M059J (cell line): ENCODE measurements at places on chromosomes 1 and 21. TPM values are rescaled to one million over a fixed set of nuclear protein-coding genes. Genes with fewer than 3 reads are reported as not detected.

- DNase-seq = no peak
Observed at GRCh38 chr1:3391711-3392110, 62.8 kb upstream of the ARHGEF16 start.

GRCh38 chr1:93692451-93692861 lies 10.8 kb upstream of the BCAR3 start:
- peak; percentile 79 for DNase-seq

- DNase-seq = peak; percentile 86
Observed at GRCh38 chr1:241606544-241606943, 33.6 kb downstream of the CHML start.

DNA sequence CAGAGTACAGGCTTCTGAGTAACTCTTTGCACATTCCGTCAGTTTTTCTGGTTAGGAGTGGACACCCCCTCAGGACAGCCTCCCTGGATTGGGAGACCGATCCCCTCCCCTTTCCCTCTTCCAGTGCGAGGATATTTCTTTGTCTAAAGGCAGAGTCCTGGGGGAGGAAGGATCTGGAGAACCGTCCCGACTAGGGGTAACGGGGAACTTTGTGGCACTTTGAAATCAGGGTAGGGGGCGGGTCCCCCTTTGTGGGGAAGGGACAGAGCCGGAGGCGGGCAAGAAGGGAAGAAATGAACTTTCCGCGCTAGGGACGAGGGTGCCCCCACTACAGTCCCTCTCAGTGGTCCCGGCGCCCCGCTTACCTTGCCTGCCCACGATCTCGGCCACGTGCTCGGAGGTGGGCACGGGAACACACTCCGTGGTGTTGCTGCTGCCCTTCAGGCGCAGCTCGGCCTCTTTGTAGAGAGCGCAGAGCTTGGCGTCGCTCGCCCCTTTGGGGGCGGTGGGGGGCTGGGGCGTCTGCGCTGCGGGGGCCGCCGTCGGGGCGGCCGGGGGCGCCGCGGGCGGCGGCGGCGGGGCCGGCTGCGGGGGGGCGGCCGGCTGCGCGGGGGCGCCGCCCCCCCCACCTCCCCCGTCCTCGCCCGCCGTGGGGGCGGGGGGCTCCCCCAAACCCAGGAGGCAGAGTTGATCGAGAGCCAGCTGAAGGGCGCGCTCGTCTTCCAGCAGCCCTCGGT lies 917 bp downstream of the MEX3A start:
- no peak for DNase-seq

DNA sequence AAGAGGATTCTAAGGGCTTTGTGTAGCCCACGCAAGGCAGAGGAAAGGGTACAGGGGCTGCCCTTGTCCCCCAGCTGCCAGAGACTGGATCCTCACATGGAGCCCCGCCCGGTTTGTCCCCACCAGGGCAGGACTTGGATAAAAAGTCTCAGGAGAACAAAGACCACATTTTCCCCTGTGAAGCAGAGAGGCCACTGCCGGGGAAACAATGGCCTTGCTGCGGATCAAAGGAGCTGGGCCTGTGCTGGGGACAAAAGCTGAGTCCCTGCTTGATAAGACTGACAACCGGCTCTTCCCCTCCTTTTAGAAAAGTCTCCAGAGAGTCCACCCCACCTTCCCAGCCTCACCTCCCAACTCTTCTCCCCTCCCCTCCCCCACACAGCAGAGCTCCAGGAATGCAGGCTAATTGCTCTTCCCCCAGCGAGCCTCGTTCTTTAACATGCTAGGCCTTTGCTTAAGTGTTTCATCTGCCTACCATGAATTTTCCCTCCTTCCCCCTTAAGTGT lies 142.4 kb downstream of the PLPP3 start:
- no peak for DNase-seq

DNA sequence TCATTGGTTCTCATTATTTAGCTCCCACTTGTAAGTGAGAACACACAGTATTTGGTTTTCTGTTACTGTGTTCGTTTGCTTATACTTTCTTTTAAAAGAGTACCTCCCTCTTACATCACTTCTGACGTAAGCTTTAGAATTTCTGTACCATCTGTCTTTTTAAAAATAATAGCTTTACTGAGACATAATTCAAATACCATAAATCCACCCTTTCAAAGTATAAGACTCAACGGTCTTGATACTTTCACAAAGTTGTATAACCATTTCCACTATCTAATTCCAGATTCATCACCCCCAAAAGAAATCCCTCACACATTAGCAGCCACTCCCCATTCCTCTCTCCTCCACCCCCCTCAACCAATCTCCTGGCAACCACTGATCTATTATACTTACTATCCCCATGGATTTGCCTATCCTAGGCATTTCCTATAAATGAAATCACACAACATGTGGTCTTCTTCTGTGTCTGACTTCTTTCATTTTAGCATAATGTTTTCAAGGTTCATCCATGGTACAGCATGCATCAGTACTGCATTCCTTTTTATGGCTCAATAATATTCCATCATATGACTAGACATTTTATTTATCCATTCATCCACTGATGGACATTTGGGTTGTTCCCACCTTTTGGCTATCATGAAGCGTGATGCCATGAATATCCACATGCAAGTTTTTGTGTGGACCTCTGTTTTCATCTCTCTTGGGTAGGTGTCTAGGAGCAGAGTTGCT lies 104.7 kb downstream of the HLCS start:
- DNase-seq = no peak

DNA sequence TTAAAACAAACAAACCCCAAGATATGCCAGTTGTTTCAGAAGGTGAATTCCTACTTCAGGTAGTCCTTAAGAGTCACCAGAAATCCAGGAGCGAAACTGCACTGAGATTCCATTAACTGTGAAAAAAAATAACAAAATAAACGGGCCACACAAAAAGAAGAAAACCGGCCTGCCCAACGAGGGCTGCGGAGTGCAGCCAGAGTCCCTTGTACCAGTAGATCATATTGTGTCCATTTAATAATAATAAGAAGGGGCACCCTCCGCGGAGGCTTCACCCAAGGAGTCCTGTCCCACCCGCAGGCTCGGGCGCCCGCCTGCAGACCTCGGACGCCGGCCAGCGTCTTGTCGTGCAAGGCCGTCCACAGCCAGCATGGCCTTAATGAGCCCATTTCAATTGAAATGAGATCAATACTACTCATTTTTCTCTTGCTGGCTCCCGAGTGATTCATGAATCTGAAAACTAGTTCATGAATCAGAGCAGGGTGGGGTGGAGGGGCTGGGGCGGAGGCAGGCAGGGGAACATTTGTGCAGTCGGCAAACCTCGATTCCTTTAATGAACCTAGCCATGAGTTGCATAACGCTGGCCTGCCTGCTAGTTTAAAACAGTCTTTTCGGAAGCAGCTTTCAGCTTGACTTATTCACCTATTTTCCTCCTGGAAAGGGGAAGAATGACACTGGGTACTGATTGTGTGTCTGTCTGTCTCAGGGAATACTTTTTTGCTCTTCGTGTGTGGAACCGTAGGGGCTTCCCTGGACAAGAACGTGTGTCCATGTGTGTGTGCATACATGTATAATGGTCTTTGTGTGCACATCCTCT lies 113.1 kb upstream of the IRF2BP2 start:
- DNase-seq = peak; percentile 90

GRCh38 chr1:155835548-155835947 lies 21.5 kb downstream of the GON4L start:
- no peak for DNase-seq

DNA sequence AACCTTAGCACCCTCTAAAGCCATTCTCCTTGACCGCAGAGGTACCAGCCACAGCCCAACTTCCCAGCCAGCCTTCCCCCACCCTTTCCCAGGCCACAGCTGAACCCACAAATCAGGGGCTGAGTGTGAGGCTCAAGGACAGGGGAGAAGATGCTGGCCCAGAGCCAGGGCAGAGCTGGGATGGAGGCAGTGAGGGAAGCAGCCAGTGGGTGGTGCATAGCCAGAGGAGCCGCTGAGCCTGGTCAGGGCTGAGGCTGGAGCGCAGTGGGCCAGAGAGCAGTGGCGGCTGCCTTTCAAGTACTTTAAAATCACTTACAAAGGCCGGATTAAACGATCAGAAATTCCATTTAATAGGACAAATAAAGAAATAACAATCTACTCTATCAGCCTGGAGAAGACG lies 36.3 kb downstream of the DMAP1 start:
- DNase-seq = no peak

DNA sequence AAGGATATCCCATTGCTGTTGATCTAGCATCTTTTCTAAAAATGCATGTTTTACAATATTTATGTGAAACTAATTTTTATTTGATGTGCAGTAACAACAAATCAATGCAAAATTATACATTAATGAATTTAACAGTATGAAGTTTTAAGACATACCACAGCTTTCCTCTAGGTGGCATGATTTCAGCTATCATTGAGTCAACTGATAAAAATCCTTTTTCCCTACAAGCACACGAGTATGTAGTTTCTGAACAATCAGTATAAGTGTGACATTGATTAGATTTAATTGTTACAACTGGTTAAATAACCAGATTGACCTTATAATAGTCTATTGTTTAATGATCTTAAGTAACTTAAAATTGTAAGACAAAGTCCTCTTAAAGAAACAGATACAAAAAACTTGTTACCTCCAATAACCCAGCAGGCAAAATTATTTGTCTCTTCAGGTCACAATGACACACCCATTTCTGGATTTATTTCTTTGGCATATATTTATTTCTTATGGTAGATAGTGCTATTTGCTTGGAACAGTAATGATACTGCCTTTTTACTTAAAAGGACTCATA lies 5.8 kb upstream of the TGFB2 start:
- DNase-seq = peak; percentile 50

- DNase-seq = peak; percentile 90
Observed at GRCh38 chr1:235074523-235075047, 54.1 kb downstream of the TOMM20 start.

DNA sequence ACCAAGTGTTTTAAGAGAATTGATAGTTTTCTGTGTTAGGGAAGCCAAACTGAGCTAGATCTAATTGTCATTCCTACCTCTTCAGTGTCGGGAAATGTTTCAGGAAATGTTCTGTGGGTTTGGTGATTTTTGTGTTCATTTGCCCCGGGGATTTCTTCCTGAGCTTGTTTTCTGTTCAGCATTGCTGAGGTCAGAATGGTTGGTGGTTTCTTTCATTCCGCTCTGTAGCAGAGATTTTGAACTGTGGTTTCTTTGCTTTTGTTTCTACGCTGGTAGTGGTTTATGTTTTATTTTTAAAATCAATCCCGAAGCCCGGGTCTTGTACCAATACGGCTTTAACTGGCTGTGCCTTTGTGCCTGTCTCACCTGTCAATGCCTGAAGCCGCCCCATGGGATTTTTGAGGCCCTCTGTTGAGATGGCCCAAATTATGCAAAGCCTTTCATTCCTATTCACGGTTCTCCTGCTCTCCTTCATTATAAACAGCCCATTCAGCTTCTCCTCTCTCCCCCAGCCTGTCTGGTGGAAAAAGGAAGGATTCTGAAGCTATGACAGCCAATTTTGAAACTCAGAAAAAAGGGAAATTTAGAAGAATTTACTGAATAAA lies 417.2 kb upstream of the KAZN start:
- DNase-seq = peak; percentile 80

GRCh38 chr1:212162635-212163034 lies 122.6 kb upstream of the PPP2R5A start:
- DNase-seq = peak; percentile 84

- DNase-seq = no peak
Observed at GRCh38 chr1:220726634-220727033, 21.5 kb upstream of the MTARC2 start.

GRCh38 chr1:150256554-150257341 lies 826 bp upstream of the CA14 start:
- DNase-seq = no peak

- DNase-seq = no peak
Observed at GRCh38 chr1:100316622-100317021, 35.7 kb upstream of the CDC14A start.

DNA sequence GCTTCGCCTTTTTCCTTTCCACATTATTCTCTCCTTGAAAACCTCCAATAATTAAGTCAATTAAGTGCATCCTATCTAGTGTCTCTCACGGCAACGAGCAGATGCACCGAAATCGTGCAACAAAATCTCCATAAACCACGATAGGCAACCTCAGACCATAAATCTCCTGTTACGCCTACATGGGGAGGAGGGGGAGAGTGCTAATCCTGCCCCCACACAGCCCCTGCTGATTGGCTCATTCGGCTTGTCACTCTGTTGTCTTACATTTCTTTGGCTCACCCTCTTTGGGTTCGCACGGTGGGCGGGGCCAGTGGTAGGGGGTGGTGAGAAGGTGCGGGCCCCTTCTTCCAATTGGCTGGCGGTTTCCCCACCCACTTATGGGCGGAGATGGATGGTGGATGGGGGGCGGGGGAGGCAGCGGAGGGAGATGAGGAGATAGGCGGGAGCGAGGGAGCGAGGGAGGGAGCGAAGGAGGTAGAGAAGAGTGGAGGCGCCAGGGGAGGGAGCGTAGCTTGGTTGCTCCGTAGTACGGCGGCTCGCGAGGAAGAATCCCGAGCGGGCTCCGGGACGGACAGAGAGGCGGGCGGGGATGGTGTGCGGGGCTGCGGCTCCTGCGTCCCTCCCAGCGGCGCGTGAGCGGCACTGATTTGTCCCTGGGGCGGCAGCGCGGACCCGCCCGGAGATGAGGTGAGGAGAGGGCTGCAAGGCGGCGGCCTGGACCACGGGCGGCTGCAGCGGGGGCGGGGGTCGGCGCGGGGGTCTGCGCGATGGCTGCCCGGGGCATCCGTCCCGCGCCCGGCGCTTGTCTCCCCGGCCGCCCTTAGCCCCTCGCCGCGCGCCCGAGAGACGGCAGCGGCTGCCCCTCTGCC lies at the start of gene ITSN1:
ITSN1 (plus strand) TSS at position 475 of the 869 bp plus-strand sequence. CDS start 76,328 bp downstream, outside the sequence.
- peak; percentile 100 for DNase-seq

GRCh38 chr1:36540056-36540455 lies 57.3 kb upstream of the CSF3R start:
- DNase-seq = no peak

GRCh38 chr1:205521686-205522085 lies 17.2 kb downstream of the CDK18 start:
- DNase-seq = no peak

GRCh38 chr1:15066191-15066590 lies 87.4 kb upstream of the TMEM51 start:
- no peak for DNase-seq

- peak; percentile 12 for DNase-seq
Observed at GRCh38 chr1:64826991-64827390, 82.1 kb downstream of the RAVER2 start.

The C1orf115 gene
- 0.02 and 0.54 TPM in 2 replicates for total RNA-seq

The CSF1 gene
- 92.8 and 118 TPM in 2 replicates for total RNA-seq

The OR6K3 gene
- total RNA-seq = not detected in 2 replicates

The CACNA1S gene
- total RNA-seq = not detected in 2 replicates

The SAMD13 gene
- total RNA-seq = 0.20 and 2.3 TPM in 2 replicates

The C8B gene
- not detected in 2 replicates for total RNA-seq

The NBPF6 gene
- not detected in 2 replicates for total RNA-seq

The NUCKS1 gene
- total RNA-seq = 193 and 268 TPM in 2 replicates

The C1orf210 gene
- not detected in 2 replicates for total RNA-seq

The CLCA2 gene
- 0.15 and 0.30 TPM in 2 replicates for total RNA-seq

The PPIAL4G gene
- total RNA-seq = not detected in 2 replicates

The TMPRSS3 gene
- 0.27 TPM in 1 of 2 replicates, not detected in the other for total RNA-seq

The S100A5 gene
- not detected in 2 replicates for total RNA-seq

The SPRR2A gene
- total RNA-seq = not detected in 2 replicates

The OR6N1 gene
- total RNA-seq = not detected in 2 replicates

The PHACTR4 gene
- total RNA-seq = 17.8 and 31.1 TPM in 2 replicates

The SARS1 gene
- 110 and 149 TPM in 2 replicates for total RNA-seq
